Left colon (tissue), 2 donors: ENCODE measurements at places on chromosomes 2 and 18.

DNA sequence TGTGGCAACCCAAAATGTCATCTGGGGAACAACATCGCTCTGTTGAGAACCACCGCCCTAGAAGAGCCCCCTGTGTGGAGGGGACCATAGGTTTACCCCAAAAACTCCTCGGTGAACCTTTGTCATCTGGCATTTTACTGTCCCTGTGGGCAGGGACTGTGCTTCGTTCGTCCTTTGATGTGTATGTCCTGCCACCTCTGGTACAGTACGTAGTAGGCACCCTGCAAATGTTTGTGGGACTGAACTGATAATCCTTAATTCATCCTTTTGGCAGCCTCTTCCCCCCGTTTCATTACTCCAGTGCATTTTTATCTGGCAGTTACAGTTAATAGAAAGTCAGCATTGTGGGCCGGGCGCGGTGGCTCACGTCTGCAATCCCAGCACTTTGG, 728 bp downstream of the NAPG start:
- no peak for DNase-seq

GRCh38 chr2:170493426-170494097, 221.6 kb upstream of the SP5 start:
- DNase-seq, result no peak

- no peak for DNase-seq
Observed at GRCh38 chr18:70684821-70685220, 396.0 kb downstream of the SOCS6 start.

DNA sequence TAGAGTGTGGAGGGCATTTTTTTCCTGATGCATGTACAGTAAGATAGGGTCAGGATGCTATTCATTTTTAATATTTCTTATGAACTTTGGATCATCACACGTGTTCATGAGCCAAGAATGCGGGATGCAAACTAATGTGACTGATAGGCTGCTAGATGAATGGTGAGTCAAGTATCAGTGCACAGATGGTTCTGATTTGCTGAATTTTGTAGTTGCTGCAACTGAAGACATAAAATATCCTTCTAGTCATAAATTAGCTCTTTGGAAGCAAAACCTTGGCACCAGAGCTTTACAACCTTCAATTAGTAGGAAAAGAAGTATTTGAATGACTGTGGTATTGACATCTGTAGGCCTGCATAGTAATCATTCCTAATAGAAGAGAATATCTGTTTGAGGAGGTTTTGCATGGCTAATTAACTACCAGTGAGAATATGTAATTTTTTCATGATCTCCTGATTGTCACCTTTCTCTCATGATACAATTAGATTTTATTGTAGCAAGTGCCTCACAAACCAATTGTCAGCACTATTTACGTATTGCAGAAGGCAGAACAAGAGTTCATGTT, 94.0 kb downstream of the VRK2 start:
- DNase-seq, result no peak

- DNase-seq, result no peak
Observed at GRCh38 chr2:199581935-199582360, 124.2 kb upstream of the SATB2 start.

DNA sequence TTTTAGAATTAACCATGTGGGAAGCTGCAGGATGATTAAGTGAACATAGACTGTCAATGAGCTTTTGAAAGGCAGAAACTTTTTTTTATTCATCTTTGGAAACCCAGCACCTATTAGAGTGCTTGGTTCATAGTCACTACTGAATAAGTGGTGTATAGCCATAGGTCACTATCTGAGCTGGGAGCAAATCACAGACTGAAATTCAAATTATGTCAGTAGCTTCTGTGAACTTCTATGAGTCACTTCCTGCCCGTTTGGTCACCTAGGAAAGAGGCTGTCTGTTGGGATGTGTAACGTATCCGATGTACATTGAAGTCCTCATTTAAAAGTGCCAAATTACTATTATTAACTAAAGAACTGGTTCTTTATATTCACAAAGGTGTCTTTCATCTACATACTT, 20.5 kb upstream of the SLC40A1 start:
- DNase-seq, result no peak

GRCh38 chr18:23884681-23885375, 129.7 kb upstream of the TTC39C start:
- peak; percentile 73 for DNase-seq

GRCh38 chr18:35740656-35741055, 159.1 kb downstream of the GALNT1 start:
- DNase-seq, result no peak

- DNase-seq, result peak; percentile 19
Observed at GRCh38 chr2:38515155-38516074, 87.3 kb downstream of the HNRNPLL start.

DNA sequence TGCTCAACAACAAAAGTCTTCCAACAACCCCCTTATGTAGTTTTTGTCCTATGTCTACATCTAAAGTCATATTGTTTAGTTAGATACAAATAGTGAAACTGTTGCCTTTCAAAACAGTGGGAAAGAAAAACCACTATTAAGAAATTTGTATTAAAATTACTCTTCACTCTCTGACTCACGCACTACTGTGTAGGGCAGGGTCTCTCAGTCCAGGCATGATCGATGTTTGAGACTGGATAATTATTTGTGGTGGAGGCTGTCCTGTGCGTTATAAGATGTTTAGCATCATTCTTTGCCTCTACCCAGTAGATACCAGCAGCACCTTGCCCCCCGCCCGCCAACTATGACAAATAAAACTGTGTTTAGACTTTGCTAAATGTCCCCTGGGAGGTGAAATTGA, 369.4 kb upstream of the ZEB2 start:
- DNase-seq, result no peak

- peak; percentile 38 for DNase-seq
Observed at GRCh38 chr2:187547353-187547979, 6.8 kb downstream of the TFPI start.

DNA sequence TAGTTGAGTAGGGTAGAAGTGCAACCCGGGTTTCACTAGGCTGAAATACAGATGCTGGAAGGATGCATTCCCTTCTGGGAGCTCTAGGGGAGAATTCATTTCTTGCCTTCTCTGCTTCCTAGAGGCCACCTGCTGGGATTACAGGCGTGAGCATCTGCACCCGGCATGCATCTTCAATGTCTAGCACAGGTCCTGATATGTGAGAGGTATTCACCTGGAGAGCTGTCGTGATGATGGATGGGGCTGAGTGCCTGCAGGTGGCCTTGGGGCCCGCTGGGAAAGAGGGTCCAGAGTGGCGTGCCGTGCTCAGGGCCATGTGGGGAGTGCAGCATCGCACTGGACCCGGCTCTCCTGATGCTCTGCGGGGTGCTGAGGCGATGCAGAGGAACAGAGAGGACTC, 6.6 kb upstream of the NTSR2 start:
- no peak for DNase-seq

DNA sequence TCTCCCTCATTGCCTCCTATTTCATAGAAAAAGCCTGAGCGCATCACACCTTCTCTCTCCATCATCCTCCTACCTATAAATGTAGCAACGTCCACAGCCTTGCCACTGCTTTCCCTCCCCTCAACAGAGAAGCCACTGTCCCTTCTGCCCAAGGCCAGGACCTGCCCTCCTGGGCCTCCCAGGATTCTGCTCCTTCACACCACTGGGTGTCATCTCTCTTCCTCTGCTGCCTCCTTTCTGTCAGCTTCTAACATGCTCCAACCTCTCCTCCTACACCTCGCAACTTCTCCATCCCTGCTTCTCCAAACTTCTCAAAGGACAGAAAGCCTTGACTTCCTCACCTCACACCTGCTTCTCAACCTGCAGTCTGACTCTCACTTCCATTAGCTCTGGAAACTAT, 21.2 kb upstream of the ME2 start:
- DNase-seq, result no peak

DNA sequence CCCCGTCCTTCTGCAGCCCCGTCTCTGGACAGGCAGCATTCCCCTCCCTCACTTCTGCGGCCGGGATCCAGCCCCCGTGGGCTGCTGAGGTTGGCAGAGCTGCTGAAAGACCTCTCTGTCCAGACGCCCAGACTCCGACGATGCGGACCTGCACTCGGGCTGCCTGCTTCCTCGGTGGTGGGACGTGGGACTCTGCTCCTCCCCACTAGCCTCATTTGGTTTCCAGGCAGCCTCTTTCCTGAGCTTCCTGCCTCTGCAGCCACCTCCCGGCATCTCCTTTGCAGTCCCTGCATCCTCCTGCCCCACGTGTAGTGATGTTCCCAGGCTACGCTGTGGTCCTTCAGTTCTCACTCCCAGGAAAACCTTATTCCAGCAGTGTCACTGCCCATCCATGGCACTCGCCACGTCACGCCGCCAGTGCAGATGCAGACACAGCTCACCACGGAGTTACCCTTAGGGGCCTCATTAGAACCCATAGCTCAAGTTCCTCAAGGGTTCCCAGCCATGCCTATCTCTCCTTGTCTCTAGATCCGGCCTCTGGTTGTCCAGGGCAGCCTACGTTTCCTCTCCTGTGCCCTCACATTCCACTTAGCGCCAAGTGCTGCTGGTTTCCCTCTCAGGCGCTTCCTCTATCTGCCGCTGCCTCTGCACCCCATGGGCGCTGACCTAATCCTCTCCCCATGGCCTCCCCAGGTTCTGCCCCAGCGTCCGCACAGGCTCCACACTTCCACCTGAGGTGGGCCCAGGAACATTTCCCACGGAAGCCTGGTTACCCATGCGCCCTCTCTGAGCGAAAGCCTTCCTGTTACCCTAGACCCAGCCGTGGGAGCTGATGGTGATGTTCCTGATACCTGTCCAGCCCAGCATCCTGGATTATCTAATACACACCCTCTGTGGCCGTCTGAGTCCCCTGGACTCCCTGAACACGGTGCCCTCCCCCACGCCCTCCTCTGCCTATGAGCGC, 318.3 kb upstream of the MYT1L start:
- DNase-seq, result no peak

DNA sequence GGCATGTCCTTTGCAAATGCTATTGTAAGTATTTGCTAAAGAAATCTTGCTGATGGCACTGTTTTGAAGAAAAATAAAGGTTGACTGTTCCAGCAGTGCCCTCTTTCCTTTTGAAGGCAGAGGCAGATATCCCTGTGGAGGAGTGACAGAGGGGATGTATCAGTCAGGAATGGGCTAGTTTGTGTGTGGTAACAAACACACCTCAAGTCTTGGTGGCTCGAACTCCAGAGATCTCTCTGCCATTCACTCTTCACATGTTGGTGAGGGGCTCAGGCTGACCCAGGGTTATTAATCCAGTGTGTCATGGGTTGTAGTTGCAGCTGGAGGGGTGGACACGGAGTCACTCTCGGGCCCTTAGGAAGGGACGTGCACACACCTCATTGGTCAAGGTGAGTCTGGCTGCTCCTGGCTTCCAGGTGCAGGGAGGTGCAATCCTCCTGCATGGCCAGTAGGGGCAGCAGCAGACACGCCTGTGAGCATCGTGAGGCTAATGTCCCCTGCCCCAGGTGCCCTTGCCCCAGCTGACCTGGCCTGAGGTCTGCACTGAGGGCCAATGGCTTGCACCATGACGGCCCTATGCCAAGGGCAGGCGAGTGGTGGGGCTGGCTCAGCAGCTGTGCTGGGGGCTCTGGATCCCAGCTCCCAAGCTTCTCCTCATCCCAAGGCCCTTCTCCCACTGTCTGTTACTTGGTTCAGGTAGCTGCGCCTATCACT, 146.5 kb downstream of the ASB1 start:
- DNase-seq, result no peak

GRCh38 chr2:235952714-235953113, 215.5 kb downstream of the GBX2 start:
- no peak for DNase-seq

DNA sequence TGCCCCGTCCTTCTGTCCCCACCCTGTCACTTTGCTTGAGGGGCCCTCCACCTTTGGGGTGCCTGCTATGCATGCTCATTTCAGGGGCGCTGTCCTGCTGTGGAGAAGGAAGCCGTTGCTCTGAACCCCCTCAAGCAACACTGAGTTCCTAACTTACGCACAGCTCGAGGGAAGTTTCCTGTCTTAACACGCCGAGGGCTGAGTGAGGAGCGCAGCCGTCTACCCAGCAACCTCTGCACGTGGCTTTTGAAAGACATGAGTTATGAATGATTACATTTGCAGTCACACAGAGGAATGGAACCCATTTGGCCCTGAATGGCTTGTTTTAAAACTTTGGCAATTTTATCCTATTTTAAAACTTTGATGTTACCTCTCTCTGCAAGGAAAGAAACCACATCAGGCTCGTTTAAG, 14.0 kb downstream of the RAMP1 start:
- DNase-seq, result no peak

- DNase-seq, result no peak
Observed at GRCh38 chr2:33437297-33437696, 39.2 kb upstream of the RASGRP3 start.

- no peak for DNase-seq
Observed at GRCh38 chr18:49127471-49128190, 176.9 kb upstream of the SMAD7 start.

DNA sequence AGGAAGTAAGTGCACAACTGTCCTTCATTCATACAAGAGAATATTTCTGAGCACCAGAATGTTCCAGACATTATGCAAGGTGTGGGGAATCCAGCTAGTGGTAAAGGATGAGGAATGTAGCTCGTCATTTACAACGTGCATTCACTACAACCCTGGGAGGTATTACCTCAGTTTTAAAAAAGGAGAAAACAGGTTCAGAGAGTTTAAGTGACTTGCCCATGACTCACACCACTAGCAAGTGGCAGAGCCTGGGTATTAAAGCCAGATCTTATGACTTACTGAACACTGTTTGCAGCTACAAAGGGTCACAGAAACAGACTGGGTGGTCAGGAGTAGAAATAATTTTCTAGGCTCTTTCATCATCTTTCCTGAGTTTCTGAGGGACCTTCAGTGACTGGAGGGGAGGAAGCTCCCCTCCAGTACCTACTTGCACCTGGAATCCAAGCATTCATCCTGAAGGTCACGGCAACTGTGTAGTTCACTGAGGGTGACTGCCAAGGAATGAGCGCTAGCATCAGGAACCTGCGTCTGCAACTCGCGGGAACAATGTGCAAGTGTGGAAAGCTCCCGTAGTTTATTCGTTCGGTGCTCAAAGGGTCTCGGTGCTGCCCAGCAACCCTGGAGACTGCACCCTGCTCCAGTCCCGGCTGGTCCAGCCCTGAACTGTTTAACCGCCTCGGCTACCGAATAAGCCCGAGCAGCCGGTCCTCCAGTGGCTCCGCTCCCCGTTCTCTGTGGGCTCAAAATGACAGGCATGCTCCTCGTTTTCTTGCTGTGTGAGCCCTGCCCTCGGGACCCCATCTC, 647 bp downstream of the CCDC121 start:
- DNase-seq, result no peak

- peak; percentile 38 for DNase-seq
Observed at GRCh38 chr18:814300-815084, 2.5 kb upstream of the YES1 start.

- no peak for DNase-seq
Observed at GRCh38 chr2:42796427-42797248, 4.3 kb upstream of the HAAO start.
